ENCODE measurements at places on chromosomes 16 and 17.

- H3K27ac ChIP-seq: no peak overlapping the region
- DNase-seq: no peak
- peaks cover 5% of the 10 kb centered on the region for H3K27me3 ChIP-seq
These were observed 16.1 kb downstream of the SGCA start for GRCh38 chr17:50181591-50182560.

- peaks cover 48% of the 10 kb centered on the region for H3K36me3 ChIP-seq
- H3K27me3 ChIP-seq: no peaks in the 10 kb centered on the region
These were observed 52.4 kb downstream of the DUSP14 start for GRCh38 chr17:37541880-37542660.

DNA sequence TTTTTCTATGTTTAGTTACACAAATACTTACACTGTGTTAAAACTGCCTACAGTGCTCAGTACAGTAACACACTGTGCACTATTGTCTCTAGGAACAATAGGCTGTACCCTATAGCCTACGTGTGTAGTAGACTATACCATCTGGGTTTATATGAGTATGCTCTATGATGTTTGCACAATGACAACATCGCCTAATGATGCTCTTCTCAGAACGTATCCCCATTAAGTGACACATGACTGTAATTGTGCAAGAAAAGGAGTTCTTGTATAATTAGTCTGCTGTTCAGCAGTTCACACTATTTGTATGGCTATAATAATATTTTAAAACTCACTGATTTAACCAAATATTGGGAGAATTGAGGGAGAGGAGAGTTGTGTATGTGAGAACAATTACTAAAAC, 173.7 kb downstream of the TRIM37 start:
- H3K4me3 ChIP-seq: no peak overlapping the region
- H3K27me3 ChIP-seq: peaks cover 2% of the 10 kb centered on the region
- no peak overlapping the region for H3K27ac ChIP-seq
- no peak for DNase-seq

- H3K4me3 ChIP-seq: no peak overlapping the region
- no peaks in the 10 kb centered on the region for H3K4me1 ChIP-seq
- DNase-seq: no peak
- no peaks in the 10 kb centered on the region for H3K36me3 ChIP-seq
- no peaks in the 10 kb centered on the region for H3K27me3 ChIP-seq
These were observed 29.7 kb upstream of the WSCD1 start for GRCh38 chr17:6040504-6040903.

DNA sequence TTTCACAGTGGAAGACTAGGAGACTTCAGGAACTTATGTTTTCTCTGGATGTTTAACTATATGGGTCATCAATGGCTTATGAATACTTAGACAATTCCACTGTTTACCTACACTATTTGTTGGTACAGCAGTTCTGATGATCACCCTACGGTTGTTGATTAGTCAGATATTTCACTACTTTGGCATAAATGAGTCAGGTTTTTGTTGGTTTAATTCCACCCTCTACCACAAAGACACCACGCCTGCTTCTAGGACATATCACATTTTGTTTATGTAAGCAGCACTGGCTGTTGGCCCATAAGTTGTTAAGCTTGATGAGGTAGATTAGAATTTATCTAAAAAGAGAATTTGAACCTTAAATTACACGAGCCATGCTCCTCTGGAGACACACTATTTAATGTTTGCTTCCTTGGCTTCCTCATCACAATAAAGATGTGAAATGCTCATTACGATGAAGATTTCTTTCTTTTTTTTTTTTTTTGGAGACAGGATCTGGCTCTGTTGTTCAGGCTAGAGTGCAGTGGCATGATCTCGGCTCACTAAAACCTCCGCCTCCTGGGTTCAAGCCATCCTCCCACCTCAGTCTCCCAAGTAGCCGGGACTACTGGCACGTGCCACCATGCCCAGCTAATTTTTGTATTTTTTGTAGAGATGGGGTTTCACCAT, 4.3 kb downstream of the GDE1 start:
- H3K4me3 ChIP-seq: no peak overlapping the region
- peaks cover 45% of the 10 kb centered on the region for H3K36me3 ChIP-seq
- H3K4me1 ChIP-seq: peaks cover 58% of the 10 kb centered on the region
- H3K27me3 ChIP-seq: no peaks in the 10 kb centered on the region
- peak; percentile 61 for DNase-seq
- H3K27ac ChIP-seq: no peak overlapping the region

- peaks cover 24% of the 10 kb centered on the region for H3K4me1 ChIP-seq
- H3K4me3 ChIP-seq: no peak overlapping the region
- no peak for DNase-seq
- H3K36me3 ChIP-seq: peaks cover 16% of the 10 kb centered on the region
These were observed 15.9 kb upstream of the SLC12A3 start for GRCh38 chr16:56848955-56849689.
